ENCODE measurements at places on chromosomes 5 and 9. TPM values are rescaled to one million over a fixed set of nuclear protein-coding genes. Genes with fewer than 3 reads are reported as not detected.

Gene PCDHGA3
- 1.3 TPM for total RNA-seq

Gene PCDHGA10
- 8.2 TPM for total RNA-seq

Gene MORN5
- total RNA-seq, result not detected

Gene RANBP3L
- total RNA-seq, result 3.4 TPM

Measured in gastroesophageal sphincter (tissue), 4 donors.